ENCODE measurements at places on chromosomes 4 and X.

DNA sequence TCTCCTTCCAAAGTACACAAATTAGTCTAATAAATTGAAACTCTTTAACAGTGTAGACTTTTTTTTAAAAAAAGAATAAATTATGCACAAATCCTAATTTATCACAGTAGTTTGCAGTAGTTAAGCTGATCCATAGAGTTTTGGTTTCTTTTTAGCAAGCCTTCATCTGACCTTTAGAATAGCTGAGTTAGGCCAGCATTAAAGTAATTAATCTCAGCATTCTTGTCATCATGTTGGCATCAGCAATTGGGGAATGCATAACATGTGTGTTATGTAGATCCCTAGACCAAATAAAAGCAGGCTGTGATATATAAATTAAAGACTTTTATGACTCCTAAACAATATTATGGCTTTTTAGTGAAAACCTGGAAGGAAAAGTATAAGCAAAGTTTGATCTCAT, 426.5 kb upstream of the PABPC4L start:
- DNase-seq = no peak

DNA sequence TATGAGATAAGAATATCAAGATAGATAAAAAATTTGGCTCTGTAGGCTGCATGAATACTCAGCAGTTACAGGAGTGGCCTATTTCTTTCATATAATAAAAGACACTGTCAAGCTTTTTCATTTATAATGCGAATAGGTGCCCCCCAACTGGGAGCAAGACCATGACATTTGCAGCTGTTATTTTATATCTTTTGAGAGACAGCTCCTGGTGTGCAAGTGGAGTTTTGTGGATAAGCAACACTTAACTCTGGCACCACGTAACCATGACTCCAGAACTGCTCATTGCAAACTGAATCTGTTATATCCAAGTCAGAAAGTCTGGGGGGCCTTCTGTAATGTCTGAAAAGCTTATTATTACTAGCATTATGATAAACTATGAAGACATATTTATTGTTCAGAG, 1372.4 kb downstream of the C4orf33 start:
- DNase-seq = no peak

DNA sequence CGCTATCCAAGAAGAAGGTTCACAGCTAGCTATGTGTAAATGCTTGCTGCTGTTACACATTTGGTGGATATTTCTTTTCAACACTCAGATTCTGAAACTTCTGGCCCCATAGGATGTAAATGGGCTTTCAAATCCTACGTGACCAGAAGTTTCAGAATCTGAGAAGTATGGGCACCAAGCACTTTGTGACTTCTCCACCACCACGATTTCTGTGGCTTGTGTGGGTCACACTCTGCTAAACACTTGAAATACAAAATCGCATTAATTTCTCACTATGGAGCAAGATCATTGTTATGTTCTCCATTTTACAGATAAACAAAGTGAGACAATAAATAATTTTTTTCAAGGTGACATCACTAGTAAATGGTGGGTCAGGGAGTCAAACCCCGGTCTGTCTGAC, 259.4 kb upstream of the JADE1 start:
- DNase-seq = no peak

- no peak for DNase-seq
Observed at GRCh38 chr4:16513876-16514275, 287.6 kb upstream of the TAPT1 start.

DNA sequence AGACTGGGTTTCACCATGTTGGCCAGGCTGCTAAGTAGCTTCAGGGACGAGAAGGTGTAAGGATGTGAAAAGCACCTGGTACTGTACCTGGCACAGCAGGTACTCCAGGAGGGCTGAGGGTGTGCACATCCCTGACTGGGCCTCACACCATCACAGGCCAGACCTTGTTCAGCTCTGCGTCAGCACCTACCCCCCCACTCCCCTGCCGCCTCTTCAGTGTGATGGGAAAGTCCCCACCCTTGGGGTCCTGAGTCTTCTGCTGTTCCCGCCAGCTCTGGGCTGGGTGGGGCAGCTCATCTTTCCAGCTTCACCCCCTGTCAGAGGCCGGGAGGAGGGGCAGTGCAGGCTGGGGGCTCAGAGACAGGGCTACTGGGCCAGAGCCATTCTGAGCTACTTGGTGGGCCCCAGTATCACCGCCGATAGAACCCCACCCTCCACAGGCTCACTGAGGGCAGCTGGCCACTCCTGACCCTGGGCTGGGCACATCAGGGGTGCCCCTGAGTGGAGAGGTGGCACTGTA, 6.7 kb upstream of the SH3BP2 start:
- no peak for DNase-seq

GRCh38 chrX:48663241-48663640, 20.4 kb upstream of the WAS start:
- DNase-seq = no peak

- no peak for DNase-seq
Observed at GRCh38 chr4:81392164-81392563, 79.5 kb downstream of the RASGEF1B start.

DNA sequence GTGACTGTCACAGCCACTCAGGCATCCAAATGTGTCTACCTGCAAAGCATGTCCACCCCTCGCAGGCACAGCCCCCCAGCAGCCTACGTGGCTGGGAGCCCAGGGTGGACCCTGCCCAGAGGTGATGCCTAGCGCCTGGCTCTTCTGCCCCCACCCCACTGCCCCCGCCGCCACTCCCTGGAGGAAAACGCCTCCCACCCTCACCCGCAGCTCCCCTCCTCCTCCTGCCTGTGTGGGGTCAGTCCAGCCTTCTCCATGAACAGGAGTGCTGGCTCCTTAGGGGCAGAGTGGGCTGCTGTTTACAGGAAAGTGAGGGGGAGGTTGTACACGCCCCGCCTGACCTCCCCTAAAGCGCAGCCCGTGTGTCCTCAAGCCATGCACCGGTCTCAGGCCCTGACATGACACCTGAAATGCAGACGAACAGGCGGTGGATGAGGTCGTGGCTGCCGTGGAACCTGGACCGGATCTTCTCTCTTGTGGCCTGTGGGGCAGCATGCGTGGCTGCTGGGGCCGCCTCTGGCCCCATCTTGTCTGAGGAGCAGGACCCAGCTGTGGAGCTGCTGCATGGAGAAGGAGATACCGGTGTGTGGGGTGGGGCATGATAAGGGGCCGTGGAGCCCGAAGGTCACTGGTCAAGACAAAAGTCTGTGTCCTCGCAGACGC, 11.9 kb upstream of the MXD4 start:
- no peak for DNase-seq

- DNase-seq = no peak
Observed at GRCh38 chrX:20479896-20480295, 213.2 kb upstream of the RPS6KA3 start.

GRCh38 chrX:150872773-150873336, 25.6 kb downstream of the CD99L2 start:
- no peak for DNase-seq

DNA sequence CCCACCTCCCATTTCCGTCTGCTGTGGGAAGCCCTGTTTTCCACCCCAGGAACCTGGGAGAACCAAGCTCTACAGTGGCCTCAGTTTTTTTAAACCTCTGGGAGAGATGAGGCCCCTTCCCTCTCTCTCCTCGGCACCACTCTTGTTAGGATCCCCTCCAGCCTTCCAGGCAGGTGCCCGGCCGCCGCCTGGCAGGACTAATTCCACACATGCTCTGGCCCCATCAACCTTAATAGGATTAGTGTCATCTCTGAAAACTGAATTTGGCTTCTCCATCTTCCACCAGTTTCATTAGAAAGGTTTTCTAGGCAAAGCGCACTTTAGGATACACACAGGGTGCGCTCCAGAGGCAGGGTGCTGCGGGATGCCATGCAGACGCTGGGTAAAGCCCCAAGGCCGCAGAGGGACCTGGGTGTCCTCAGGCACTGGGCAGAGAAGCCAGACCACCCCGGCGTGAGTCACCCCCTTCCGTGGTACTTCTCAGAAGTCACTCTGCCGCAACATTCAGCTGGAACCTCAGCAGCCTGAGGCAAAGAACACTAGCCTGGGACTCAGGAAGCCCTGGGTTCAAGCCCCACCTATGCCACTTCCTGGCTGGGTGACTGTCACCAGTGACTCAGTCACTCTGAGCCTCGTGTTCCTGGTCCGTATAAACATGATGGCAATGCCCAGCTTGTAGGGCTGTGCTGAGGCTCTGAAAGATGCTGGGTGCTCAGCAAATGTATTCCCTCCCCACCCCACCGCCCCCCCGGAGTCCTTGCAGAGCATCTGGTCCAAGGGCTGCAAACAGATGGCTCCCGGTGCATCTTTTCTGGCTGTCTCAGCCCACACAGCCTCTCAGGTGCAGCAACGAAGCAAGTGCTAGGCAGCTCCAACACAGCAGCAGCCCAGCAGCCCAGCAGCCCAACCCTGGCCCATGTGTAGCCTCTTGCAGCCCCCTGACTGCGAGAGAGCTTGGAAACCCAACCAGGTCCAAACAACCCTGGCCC, 29.1 kb downstream of the PPP2R2C start:
- no peak for DNase-seq

DNA sequence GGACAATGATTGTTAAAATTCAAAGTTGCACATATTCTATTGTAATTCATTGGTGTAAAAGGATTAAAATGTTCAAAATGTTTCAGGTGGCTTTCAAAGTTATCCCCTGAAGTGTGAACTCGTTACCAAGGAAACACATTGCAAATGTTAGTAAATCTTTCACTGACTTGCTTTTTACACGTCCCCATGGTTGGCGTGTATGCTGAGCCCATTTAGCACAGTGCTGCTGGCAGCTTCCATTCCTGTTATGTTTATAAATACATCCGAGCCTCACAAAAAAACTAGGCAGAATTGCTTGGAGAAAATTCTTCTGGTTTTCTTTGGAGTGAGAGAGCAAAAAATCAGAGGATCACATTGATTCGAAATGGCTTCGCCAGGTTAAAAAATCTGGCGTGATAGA, 105.9 kb upstream of the HPGD start:
- no peak for DNase-seq

DNA sequence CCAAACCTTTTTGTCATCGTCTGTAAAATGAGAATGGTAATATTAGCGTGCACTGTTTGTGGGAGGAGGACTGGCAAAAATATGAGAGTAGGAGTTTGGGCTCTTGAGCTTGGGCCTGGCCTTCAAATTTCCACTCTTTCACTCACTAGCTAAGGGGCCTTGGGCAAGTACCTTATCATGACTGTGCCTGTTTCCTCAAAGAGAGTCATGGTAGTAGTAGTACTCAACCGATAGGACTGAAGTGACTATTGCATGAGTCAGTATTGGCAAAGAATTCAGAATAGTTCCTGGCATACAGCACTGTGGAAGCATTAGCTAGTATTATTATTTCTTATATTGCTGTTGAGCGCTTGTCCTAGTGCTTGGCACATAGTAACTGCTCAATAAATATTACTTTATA, 16.0 kb upstream of the RBM3 start:
- DNase-seq = no peak

- DNase-seq = no peak
Observed at GRCh38 chr4:106478152-106478551, 109.6 kb upstream of the GIMD1 start.

DNA sequence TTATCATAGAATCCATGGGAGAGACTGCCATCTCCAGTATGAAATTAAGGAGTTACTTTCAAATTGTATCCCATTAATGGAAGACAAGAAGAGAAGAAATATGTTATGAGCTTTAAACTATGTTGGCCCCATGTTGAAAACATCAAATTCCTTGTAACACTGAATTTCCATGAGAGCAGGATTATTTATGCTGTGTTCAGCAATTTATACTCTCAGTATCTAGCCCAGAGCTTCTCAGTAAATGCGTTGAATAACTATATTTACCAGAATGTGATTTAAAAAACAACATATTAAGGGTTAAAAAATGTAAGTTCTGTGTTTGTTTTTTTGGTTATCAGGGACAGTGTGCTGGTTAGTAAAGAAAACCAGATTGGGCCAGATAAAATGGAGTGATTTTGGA, 74.2 kb downstream of the ADGRL3 start:
- no peak for DNase-seq

DNA sequence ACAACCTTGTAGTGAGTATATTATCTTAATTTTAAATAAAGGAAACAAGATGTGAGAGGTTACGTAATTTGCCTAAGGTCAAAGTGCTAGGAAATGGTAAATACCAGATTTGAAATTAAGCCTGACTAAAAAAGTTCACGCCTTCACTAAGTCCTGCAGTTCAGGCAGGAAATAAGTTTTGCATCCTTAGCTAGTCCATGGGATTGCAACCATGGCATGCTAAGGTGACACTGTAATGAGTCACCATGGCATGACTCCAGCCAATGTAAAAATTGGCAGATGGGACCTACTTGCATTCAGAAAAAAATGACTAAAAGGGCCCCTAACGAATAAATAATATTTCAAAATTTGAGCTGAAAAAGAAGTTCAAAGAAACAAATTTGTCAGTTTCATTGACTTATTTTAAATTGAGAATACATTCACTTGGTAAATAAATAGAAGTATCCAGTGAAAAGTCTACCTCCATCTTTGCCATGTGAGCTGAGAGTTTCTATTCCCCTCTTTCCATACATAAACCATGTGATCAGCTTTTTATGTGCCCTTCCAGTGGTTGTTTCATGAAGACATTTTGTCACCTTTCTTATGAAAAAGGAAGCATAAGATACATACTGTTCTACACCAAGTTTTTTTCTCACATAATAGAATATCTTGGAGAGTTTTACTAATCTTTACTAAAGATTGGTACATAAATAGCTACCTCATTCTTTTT, 72.4 kb downstream of the ANKRD50 start:
- peak; percentile 27 for DNase-seq

- DNase-seq = no peak
Observed at GRCh38 chrX:46599051-46599560, 25.5 kb downstream of the CHST7 start.

DNA sequence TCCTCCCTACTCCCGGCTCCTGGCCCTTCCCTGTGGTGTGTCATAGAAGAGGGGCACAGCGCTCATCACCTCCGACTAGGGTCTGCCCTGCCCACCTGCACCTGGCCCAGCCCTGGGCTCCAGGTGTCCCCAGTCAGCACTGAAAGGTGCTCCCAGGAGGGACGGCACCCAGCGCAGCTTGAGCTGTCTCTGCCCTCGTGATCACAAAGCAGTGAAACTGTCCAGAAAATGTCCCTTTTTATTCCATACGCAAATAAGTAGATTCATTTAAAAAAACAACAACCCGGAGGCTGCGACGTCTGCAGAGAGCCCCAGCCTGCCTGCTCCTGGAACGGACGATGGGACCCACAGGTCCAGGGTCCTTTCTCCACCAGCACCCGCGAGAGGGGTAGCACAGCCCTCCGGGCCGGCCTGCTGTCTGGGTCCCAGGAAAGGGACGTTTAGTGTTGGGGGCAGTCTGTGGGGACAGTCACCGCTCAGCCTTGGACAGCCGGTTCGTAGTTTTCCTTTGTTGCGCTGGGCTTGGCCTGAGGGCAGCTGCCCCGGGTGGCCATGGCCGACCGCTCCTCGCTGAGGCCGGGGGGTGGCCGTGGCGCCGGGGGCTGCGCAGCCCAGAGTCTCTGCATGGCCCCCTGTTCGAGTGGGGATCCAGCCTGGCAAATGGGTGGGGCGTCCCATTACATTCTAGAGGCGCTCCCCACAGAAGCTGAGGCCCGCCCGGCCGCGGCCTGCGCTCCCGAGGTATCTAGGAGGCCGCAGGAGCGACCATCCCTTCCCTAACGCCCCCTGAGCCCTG, 4.6 kb downstream of the HMX1 start:
- no peak for DNase-seq

DNA sequence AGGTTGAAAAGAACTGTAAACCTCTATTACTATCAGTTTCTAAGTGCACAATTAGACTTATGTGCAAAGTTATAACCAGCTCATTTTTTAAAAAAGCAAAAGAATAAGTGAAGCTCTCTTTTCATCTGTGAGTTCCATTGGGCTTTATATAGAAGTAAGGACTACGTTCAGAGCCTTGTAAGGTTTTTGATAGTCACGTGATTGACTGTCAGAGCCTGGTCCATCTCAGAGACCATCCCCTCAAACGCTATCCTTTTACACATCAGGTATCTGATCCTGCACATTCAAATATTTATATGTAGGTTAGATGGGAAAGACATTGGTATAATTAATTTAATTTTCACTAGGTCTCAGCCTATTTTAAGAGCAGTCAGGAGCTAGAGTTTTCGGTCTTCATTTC, 279.3 kb downstream of the INPP4B start:
- DNase-seq = no peak

Data from AG09319 (cell line).